ENCODE measurements at places on chromosomes 11 and 22. TPM values are rescaled to one million over a fixed set of nuclear protein-coding genes. Genes with fewer than 3 reads are reported as not detected.

Gene DYNC2H1
- total RNA-seq = 51.6 TPM

Gene UFD1
- total RNA-seq = 21.2 TPM

DNA sequence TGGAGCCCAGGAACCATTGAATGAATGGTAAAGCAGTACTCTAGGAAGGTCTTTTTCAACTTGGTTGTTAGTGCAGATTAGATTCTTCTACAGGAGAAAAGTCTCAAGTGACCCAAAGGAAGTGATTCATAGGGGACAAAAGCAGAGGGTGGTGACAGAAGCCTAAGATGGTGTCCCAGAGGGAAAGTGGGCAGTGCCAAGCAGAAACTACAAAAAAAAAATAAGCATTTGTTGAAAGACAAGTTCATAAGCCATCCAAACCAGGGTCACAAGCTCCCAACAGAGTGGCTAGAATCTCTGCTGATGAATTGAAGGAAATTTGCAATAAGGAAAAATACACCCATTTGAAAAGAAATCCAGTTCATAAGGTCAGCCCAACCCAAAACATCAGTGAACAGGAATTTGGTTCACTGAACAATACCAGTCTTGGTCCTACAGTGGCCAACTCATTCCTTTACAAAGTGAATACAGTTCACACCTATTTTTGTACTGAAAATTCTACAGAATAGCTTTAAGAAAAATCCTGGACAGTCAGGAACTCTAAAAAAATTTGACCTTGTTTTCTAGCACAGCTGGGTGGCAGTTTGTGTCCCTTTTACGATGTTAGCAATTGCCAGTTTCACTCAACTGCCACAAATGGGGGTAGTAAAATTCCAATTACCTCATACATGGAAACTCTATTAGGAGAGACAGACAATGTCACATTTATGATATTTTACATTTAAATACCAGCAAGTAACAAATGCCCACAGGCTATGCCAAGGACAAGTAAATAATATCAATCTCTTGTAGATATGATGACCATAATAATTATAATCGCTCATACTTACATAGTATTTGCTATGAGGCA is 21.6 kb upstream of the NUP160 start:
- no peak for DNase-seq

- no peak for DNase-seq
These were observed 197.6 kb upstream of the BLID start for GRCh38 chr11:122313581-122313980.

GRCh38 chr11:57527056-57527631 is 3.4 kb downstream of the TIMM10 start:
- peak; percentile 53 for DNase-seq

Gene CARD18
- total RNA-seq = 37.0 TPM

- no peak for DNase-seq
These were observed 47.2 kb downstream of the MYO7A start for GRCh38 chr11:77175021-77175842.

DNA sequence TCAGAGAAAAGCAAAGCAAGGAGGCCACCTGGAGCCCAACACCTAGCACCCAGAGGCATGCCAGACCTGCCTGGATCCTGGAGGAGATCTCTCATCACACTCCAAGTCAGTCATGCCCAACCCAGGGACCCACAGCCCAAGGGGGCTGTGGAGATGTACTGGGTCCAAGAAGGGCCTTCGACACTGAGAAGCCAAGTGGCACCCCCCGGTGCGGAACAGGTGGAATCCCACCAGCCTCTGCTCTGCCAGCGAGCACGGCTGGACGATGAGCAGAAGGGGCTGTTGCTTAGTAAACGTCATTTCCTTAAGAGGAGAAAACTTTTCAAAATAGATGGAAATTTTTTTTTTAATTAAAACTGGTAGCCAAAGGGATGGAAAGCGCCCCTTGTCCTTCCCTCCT is 171.9 kb upstream of the GRK3 start:
- DNase-seq = no peak

DNA sequence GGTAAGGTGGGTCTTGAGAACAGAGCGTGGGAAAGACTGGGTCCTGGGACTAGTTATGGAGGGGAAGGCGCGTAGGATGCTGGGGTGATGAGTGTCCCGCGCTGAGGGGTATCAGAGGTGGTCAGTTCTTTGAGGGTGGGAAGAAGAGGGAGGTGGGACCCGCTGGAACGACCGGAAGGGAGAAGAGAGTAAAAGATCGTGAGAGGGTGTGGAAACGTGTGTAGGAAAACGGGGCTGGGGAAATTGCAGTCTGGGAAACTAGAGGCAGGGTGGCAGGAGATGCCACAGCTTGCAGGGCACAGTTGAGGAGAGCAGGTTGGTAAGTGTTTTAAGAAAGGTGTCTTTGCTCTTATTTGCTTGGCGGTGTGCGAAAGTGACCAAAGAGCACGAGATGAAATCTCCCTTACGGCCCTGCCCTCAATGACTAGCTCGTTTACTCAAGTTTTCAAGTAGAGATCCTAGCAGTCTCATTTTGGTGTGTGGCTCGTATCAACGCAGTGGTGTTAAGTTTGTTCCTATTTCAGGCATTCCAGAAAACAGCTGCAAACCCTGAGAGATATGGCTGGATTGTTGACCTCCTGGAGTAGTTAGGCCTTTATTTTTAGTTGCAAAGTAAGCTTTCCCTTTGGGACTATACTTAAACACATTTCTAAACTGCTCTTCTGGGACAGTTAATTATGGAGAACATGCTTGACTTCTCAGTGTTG is 615 bp downstream of the STT3A start:
- DNase-seq = no peak

DNA sequence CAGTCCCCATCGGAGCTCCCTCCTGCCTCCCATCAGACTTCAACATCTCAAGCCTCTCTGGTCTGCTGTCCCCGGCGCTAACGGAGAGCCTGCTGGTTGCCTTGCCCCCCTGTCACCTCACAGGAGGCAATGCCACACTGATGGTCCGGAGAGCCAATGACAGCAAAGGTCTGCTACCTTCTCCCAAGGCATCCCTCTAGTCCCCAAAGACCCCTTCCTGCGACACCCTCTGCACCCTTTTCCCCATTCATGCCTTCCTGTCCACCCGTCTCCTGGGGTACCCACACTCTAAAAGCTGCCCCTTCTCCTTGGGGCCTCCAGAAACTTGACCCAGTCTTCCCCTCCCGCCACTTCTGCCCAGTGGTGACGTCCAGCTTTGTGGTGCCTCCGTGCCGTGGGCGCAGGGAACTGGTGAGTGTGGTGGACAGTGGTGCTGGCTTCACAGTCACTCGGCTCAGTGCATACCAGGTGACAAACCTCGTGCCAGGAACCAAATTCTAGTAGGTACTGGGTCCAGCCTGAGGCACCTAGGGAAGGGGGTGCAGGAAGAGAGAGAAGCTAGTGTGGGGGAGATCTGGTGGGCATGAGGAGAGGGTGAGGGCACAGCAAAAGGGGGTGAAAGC is 860 bp downstream of the UPK2 start:
- no peak for DNase-seq

DNA sequence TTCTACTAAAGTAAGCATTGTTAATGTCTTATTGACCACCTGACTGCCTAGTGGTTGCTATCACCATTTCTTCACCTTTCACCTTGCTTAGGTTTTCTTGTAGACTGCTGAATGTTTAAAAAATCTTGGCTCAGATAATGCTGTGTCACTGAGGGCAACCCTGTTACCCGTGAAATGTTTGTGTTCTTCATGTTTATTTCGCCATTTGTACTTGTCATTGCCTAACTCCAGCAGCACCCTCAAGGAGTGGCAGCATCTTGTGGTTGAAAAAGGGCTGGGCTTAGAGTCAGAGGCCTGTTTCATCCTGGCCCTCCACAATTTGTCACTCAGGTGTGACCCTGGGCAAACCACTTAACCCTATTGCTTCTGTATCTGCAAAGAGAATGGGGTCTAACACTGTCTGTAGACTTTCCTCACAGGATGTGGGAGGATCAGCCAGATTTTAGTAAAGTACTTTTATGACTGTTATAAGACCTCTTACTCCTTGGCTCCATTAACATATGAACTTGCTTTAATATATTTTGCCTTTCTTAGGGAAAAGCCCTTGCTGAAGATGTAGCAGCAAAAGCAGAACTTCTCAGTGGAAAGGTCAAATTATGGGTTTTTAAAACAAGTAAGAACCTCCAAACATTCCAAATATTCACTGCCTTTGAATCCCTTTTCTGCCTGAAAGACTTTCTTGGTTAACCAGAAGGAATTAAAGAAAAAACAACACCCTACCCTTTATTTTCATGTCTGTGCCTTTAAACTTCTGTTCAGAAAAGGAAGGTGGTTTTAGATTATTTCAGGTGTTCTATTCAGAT is 154.5 kb upstream of the C11orf87 start:
- DNase-seq = no peak

DNA sequence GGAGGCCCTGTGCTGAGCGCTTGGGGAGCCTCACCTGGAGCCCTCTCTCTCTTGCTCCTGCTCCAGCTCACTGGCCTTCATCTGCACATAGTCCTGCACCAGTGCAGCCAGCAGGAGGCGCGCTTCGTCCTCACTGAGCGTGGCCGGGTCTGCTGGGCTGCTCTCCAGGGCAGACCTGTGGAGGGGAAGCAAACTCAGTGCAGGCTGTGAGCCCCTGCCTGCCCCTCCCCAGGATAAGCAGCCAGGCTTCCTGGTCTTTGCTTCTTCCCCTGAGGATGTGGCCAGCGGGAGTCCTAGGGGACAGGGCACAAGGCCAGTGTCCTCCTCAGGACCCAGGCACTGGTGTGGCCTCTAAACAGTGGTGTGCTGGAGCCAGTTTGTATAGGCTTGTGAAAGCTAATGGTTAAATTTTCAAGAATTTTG is 2.2 kb downstream of the CALCA start:
- DNase-seq = no peak

- DNase-seq = no peak
These were observed 87.1 kb upstream of the TOP3B start for GRCh38 chr22:22069450-22070370.

DNA sequence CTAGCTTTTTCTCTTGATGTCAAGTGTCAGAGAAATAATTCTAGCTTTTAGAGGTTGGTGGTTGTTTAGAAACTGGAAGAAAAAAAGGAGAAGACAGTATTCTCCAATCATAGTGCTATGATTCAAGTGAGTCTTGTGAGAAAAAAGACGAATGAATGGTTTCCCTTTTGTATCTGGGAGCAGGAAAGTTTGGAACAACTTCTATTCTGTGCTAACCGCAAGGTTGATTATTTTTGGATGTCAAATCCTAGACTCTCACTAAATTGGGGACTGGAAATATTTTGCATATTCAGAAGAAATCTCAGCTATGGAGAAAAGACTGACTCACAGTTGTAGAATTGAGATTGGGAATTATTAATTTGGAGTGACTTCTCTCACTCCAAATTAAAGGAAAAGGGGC is 69.2 kb downstream of the SYT13 start:
- no peak for DNase-seq

DNA sequence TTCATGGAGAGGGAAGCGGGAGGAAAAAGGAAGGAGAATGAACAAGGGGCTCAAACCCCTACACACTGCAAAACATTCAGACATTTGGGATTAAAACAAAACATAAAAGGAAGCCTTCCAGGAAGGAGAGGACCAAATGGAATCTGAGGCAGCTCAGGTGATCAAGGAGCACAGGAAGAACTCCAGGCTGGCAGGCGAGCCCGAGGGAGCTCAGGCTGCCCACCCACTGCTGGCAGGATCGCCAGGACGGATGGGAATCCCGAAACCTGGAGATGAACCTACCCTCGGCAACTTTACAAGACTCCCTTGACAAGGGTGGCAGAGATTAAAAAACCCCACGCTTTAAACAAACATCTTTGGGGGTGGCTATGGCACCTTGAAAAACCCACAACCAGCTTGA is 5.0 kb upstream of the PYGM start:
- DNase-seq = no peak

Gene SERPIND1
- total RNA-seq = not detected

DNA sequence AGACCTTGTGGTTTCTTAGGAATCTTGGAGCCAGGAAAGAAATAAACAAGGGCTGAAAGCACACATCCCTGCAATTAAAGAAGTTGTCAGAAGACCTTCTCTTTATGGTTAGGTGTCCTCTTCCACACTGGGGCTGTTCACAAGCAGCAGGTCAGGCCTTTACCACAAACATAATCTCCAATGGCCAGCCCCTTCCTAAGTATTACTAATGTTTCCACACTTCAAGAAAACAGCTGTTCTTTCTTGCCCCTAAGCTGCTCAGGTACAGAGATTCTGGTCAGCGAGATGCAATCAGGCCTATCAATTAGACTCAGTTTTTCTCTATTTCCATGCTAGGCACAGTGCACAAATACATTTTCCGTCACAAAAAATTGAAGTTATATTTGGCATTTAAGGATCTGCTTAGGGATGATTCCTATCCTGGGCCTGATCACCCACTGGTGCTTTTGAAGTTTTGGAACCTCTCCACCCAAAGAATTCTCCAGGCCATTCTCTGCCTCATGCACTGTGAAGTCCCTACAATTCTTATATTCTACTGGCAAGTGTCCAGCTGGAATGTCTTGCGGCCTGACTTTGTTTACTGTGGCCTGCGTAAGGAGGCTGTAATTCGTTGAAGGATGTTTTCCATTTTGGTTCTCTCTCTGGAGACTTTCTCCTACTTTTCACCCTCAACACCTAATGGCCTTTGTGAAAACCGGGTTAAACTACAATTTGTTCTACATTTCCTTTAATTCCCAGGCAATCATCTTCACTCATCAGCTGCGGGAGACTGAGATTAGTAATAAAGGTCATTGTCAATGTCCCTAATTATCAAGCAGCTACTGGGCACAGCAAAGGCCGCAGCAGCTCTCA is 5.1 kb downstream of the PRAME start:
- no peak for DNase-seq
